Esophagus squamous epithelium (tissue), 5 donors: ENCODE measurements at places on chromosomes 6 and 20.

- no peak for DNase-seq
Observed at GRCh38 chr6:25942561-25943147, 12.2 kb upstream of the SLC17A2 start.

GRCh38 chr20:16043931-16044330 lies 529.3 kb downstream of the KIF16B start:
- DNase-seq, result no peak

DNA sequence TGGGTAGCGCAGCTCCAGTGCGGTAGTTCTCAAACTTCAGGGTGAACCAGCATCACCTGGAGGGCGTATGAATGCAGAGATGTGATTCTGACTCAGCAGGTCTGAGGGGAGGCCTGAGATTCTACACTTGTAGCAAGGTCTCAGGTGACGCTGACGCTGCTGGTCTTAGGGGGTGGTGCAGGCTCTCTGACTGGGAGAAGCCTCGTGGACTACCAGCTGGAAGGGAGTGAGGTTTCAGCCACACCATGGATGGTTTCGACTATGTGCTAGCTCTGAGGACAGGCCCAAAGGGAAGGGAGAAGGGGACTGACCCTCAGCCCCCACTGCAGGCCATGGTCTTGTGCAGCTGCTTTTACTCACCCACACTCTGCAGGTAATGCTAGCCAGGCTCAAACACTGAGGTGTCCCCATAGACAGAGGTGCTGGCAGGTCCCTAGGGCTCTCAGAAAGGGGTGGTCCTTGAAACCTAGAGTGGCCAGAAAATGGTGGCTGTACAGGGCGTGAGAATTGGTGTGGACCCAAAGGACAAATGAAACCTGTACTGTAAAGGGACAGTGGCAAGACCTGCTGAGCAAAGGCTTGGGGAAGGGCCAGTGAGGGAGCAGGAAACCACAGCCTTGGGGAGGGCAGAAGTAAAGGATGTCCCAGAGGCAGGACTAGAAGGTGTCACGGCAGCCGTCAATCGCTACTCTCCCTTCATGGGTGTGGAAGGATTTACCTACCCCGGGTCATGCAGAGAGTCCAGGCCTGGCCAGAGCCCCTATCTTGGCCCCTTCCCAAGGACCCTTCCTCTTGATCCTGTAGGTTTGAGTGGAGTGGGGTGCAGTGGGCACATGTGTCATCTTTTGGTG lies 52.7 kb downstream of the EBF4 start:
- no peak for DNase-seq

- DNase-seq, result no peak
Observed at GRCh38 chr6:40897390-40898003, 141.5 kb downstream of the UNC5CL start.

- DNase-seq, result no peak
Observed at GRCh38 chr20:25480156-25480555, 72.7 kb downstream of the GINS1 start.

DNA sequence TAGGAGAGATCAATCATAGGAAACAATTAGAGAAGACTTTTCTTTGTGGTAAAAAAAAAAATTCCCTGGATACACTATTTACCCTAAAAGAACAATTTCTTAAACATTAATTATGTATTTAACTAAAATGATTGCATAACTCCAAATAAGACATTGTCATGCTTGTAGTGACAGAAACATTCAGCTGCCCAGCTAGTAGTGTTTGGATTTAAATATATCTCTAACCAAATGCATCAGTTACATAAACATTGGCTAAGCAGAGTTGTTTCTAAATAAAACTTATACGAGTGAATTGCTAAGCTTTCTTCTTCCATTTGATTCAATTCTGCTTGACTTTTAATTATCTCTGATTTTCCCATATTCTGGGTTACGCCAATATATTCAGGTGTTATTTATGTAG lies 23.7 kb downstream of the MLIP start:
- no peak for DNase-seq

- no peak for DNase-seq
Observed at GRCh38 chr20:58901488-58902402, 49.2 kb downstream of the GNAS start.
